HAP-1 (cell line): ENCODE measurements at places on chromosomes 5 and 9.
A peak's percentile ranks its signal among the peaks of the same experiment; 100 is the strongest.

DNA sequence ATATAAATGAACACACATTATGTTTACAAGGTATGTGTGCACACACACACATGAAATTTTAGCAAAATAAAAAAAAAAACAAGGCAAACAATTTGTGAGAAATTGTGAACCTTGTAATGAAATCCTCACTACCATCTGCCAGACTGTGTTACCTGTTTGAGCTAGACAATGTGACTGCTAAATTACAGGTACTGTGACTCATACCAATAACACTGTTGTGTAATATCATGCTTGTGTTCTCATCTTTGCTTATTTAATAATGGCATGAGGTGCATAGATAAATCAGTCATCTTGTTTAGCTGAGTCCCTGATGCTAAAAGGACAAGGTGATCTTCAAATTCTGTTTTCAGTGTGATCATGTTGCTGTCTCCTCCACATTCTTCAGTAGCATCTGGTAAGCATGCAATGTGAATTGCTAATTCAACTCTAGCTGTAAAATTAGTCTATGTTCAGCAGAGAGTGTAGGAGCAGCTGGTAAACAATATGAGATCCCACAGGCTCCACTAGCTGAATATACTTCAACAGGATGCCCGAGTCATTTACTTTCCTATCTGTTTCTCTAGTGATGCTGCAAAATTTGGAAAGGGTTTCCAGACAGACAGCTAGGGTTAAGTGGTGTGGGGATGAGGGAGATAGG, 966.3 kb upstream of the C9orf72 start:
- DNase-seq, result no peak

DNA sequence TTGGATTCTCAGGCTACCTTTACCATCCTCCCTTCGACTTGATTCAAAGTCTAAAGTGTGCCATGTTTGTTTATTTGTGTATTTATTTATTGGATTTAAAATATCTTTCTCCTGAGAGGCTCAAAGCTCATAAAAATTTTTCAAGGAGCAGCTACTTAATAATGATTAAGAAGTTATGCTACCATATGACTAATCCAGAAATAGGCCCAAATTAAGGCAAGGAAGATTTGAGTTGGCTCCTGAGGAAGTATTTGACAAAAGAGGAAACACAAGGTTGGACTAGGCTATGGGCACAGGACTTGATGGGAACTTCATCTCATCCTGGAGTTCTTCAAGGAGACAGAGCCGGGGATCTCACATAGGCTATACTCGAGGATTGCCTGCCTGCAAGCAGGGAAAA, 22.4 kb upstream of the PPP2CA start:
- DNase-seq, result no peak

DNA sequence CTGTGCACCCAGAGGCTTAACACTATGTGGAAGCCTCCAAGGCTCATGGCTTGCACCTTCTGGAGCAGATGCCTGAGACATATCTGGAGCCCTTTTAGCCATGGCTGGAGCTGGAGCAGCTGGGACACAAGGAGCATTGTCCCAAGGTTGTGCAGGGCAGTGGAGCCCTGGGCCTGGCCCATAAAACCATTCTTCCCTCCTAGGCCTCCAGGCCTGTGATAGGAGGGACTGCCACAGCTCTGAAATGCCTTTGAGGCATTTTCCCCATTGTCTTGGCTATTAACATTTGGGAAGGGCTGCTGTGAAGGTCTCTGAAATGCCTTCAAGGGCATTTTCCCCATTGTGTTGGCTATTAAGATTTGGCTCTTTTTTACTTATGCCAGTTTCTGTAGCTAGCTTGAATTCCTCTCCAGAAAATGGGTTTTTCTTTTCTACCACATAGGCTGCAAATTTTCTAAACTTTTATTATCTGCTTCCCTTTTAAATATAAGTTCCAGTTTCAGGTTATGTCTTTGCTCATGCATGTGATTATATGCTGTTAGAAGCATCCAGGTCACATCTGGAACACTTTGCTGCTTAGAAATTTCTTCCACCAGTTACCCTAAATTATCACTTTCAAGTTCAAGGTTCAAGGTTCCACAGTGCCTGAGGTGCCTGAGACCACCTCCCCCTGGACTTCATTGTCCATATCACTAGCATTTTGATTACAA, 221.2 kb downstream of the ADAMTSL1 start:
- DNase-seq, result no peak

DNA sequence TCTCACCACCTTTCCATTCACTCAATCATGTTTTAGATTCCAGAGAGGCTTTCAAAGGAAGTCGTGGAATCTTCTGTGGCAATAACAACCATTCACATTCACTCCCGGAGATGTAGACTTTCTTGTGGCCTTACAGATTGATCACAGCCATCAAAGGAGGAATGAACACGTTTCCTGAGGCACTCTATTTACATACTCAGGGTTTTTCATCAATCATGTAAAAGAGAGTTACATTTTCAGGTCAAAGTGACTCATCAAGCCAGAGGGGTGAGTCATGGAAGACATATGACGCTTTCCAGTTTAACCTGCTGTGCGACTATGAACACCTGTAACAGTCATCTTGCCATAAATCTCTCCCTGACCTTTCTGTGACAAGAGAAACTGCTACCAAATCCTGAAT, 39.3 kb upstream of the RAD23B start:
- no peak for DNase-seq

DNA sequence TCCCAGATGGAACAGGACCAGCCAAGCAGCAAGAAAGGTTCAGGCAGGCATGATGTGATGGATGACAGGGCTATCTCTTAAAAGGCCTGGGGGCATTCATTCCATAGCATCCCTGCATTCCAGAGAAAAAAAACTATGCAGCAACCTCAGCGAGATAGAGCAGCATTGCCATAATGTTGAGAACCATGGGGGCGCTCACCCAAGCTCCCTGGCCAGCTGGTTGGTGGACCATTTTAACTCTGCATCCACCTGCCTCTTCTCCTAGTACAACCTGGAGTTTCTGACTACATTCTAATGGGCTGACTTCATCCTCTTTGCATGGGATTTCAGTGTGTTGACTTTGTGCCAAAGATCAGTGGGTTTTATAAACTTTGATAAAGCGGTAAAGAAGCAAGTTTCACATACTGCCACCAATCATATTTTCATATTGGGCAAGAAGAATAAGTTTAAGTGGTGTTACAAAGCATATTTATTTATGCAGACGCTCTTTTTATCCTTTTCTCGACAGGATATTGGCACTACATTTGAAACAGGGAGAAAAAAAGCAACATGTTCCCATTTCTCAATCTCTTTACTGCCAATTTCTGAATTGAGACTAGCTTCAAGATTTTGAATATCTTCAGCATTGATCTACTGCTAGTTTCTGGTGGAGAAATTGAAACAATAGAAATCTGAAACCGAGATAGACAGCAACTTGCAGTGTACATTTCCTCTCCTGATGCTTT, 378.3 kb upstream of the WWC1 start:
- no peak for DNase-seq

- no peak for DNase-seq
Observed at GRCh38 chr5:138986186-138986800, 111.2 kb upstream of the LRRTM2 start.

DNA sequence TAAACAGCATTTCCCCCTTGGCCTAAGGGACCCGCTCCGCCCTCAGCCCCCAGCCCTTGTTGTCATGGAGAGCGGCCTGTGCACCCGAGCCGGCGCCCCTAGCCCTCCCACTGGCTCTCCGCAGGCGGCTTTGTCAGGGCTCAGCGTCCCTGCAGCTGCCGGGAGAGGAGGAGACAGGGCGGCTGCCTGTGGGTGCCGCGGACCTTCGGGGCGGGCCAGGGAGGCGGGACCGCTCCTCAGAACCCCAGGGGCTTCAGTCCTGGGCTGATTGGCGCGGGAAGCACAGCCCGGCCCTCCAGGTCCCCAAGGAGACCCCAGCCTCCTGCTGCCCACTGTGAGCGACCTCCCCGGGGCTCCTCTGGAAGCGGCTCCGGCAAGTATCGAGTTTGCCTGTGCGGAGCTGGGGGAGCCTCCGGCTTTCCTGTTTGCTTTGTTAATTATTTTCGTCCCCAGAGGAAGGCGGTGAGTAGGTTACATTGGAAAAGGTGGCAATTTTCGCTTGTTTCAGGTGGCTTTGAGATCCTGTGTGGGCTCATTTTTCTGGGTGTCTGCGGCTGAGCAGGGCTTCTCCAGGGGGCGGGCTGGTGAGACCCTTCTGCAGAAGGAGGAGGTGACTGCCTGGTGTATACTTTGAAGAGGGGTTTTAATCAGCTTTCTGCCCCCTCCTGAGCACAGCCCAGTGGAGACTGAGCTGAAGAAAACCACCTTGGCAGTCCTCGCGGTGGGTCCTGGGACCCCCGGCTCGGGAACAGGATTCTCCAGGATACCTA, at the start of gene FGD3:
Gene FGD3, plus strand, starts transcription at position 256 of the 770 bp plus-strand sequence. CDS start 28,734 bp downstream, outside the sequence.
- peak; percentile 48 for DNase-seq

DNA sequence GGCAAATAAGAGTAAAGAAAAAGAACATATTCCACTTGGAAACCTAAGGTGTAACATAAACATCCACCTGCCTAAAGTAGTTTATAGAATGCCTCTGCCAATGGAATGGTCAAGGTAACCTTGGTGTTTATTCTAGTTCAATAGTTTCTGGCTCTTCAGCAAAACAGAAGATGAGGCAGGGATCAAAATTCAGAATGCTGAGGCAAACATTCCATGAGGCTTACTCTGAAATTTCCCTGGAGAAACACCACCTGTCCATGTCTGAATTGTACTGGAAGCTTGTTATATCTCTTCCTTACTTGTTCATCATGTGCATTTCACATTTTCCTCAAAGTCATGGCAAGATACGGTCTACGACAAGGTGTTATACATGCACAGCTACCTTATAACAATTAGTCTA, 1862.4 kb upstream of the ACO1 start:
- DNase-seq, result no peak

DNA sequence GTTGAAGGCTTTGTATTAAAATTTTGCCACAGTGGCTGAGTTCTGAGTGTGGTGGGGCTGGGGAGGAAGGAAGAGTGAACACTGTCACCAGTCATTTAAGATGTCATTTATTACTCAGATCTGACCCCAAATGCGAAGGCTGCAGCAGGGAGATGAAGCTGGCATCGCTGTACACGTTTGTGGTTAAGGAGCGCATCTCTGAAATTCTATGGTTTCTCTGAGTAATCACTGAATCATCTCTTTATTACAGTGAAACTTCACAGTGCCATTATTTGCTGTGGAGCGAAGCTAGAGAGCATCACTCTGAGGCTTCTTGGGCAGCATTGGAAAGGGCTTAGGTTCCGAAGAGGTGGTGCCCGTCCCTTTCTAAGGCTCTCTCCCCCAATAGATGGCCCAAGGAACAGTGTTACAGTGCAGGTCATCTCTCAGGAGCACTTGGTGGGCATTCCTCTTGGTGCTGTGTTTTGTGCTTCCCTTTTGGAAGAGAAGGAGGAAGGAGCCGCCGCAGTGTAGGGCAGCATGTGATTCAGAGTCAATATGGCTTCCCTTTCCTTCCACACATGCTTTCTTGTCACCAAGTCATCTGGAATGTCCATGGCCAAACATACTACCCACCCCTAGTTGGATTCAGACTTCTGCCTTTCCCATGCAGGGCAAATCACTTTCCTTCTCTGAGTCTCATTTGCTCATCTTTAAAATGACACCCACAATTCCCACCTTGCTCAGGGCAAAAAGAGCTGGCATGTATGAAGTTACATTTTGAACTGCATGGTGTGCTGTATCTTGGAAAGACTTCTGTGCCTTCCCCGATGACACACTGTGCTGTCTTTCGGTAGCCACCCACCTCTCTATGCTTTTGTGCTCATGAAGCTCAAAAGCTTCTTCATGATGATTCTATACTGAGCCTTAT, 9.3 kb upstream of the TEX48 start:
- DNase-seq, result no peak

DNA sequence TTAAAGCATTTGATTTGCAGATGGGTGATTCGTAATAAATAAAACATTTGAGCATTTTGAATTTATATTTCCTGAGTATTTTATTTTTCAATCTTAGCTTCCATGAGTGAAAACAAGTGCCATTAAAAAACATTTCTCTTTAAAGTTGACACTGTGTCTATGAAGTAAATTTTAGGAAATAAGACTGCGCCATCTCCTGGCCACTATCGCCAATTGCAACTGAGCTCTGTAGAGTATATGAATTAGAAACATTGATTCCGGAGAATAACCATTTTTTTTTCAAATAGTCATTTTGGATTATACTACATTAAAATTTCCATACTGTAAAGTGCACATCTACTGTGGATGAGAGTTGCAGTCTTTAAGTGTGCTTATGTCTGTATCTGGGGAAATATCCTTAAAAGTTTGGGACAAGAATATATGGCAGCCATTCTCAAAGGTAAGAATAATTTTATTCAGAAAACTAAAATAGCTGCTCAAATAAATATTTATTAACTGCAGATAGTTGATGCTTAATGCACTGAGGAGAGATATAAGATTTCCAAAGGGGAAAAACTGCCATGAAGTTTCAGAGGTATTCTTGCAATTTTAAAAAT, 5.9 kb downstream of the DMRTA1 start:
- peak; percentile 17 for DNase-seq

DNA sequence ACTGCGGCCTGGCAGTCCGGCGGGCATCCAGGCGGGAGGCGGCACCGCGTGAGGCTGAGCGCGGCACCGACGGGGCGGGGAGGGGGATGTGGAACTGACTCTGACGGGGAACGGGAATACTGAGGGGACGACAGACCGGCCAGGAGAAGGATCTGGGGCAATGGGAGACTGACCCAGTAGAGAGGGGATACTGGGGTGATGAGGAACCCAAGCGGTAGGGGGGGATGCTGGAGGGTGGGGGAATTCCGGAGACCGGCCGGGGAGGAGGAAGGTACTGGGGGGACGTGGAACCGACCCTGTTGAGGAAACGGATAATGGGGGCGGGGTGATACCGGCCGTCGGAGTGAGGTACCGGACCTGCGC, 423 bp downstream of the IPPK start:
- DNase-seq, result no peak

- no peak for DNase-seq
Observed at GRCh38 chr5:14598225-14598624, 16.6 kb downstream of the OTULINL start.

GRCh38 chr5:145965804-145966203, 29.4 kb downstream of the SH3RF2 start:
- no peak for DNase-seq

GRCh38 chr9:124006448-124007361, 4.9 kb upstream of the LHX2 start:
- DNase-seq, result no peak

DNA sequence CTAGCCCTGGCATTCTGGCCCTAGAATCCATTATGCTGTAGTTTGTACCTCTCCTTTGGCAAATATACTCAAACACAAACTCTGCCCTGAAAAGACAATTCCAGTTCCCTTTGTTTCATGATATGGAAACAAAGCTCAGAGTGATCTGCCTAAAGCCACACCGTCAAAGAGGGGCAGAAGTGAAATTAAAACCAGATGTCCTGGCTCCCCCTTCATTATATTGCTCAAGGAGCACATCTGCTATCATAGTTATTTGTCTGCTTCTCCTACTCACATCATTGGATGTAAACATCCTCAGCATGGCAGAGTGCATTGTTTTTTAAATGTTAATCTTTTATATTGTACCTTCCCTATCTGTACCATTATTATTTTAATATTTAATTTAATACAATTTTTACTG, 266.7 kb upstream of the SMARCA2 start:
- DNase-seq, result no peak

DNA sequence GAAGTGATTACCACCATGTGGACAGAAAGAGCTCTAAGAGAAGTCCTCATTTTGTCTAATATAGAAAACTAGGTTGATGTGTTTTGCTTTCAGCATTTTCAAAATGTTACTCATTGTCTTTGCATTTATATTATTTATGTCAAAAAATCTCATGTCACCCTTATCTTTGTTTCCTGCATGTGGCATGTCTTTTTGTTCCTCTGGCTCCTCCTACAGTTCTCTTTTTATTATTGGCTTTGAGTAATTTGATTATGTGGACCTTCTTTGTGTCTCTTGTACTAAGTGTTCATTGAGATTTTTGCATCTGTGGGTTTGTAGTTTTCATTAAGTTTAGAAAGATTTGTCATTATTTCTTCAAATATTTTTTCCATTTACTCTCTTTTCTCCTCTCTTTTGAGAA, 58.8 kb downstream of the GNG10 start:
- no peak for DNase-seq
